ENCODE measurements at places on chromosomes 5 and 9.

DNA sequence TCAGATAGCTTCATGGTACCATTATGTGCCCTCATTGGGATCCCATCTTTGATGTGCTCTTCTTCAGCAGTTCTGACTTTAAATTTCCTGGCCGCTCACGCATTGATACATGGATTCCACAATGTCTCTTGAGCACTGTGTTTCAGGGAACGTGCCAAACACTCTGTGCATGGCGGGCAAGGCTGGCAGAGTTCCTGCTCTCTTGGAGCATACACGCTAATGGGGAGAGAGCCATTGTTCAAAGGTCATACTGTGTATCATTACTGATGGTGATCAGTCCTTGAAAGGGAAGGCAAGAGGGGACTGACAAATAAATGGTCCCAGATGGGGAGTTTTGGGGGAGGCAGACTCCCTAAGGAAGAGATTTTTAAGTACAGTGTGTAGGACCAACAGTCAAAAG, 52.3 kb downstream of the AMBP start:
- no peak for DNase-seq

GRCh38 chr5:173247041-173247440, 12.0 kb upstream of the NKX2-5 start:
- DNase-seq: no peak

DNA sequence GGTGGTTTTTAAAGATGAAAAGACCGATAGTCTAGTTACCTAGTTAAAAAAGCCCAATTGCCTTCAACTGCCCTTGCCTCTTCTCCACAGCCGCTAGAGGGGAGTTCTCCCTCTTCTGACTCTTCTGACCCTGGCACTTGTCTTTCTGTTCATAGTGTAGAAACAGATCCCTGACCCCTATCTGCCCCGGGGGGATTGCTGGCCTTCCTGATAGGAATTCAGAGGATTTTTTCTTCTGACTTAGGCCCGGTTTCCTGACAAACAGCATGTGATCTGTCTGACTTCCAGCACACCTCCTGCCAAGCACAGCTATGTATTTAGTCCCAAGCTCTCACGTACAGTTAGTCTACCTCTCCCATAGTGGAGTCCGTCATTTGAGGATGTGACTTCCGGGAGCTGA, 5.0 kb upstream of the TMEM268 start:
- no peak for DNase-seq

GRCh38 chr9:133690081-133690561, 48.0 kb downstream of the SARDH start:
- no peak for DNase-seq

DNA sequence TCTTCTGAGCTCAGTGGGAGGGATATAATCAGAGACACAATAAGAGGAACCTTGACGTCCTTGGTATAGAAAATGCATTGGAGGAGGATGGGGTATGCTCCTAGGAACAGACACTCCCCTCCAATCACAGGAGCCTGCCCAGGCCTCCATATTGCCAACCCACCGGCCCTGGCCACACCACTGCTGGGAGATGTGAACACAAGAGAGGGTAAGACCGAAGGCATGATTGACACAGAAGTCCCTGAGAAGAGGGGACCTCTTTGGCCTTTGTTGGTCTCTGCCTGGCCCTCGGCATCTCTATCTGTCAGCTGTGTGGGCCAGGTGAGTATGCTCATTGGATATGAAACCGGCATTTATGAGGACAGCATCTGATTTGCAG, 62.0 kb downstream of the CRB2 start:
- no peak for DNase-seq

DNA sequence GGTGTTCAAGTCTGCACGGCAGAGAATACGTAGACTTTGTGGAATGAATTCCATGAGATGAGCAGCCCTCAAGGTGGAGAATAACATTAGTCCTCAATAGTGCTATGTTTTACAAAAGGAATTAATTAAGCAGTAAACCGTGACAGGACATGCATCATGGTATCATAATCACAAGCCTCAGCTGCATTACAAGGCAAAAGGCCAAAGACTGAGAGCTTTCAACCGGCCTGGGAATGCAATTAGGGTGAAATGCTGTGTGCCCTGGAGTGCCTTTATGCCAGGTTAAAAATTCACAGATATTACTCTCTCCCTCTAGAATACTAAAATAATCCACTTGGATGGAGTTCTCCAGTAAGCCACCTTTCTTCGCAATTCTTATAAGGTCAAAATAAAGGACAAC, 270.6 kb downstream of the MLLT3 start:
- no peak for DNase-seq

GRCh38 chr9:108296056-108296455, 559.7 kb downstream of the ACTL7B start:
- DNase-seq: no peak

GRCh38 chr9:134039386-134040175, 14.3 kb downstream of the BRD3OS start:
- DNase-seq: no peak

- DNase-seq: no peak
Observed at GRCh38 chr9:36992501-36993316, 41.4 kb downstream of the PAX5 start.

DNA sequence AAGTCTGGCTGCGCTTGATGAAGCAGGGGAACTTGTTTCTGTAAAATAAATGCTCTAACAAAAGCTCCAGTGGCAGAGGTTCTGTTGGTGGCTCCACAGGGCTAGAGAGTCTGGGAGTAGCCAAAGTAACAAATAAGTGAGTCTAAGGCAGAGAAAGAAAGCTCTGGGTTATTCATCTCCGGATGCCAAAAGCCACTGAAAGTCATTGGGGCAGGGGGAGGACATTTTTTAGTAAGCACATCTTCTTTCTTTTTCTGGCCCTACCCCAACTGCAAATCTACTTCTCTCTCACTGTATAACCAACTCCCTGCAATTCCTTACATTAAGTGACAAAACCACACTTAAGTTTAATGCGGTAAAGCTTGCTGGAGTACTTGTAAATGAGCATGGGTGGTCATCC, 141.6 kb downstream of the INSYN2B start:
- no peak for DNase-seq

GRCh38 chr5:157516006-157516405, 56.0 kb downstream of the NIPAL4 start:
- DNase-seq: no peak

GRCh38 chr9:98034593-98035546, 21.7 kb upstream of the NANS start:
- DNase-seq: peak; percentile 84

- no peak for DNase-seq
Observed at GRCh38 chr9:133488686-133489252, 9.9 kb upstream of the SLC2A6 start.

GRCh38 chr5:115098041-115098702, 71.5 kb downstream of the TRIM36 start:
- DNase-seq: no peak

DNA sequence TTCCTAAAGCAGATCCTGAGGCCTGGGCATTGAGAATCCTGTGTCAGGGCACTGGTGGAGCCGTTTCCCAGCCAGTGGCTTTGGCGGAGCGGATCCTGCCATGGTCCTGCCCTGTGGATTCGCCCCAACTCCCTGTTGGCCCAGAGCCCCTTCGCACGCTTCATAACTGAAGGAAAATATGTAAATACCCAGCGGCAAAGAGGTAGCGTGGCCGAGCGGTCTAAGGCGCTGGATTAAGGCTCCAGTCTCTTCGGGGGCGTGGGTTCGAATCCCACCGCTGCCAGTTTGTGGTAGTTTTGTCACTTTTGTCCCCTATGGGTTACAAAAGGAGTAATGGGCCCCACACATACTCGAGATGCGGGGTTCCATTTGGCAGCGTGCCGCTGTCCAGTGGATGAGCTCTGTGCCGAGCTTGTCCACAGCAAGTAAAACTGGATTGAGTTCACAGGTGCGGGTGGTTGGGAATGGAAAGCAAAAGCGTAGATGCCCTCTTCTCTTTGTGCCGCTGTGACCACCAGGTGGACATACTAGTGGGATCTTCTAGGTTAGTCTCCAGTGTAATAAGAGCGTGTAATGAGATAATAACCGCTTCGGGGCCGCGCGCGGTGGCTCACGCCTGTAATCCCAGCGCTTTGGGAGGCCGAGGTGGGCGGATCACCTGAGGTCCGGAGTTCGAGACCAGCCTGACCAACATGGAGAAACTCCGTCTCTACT, 17.3 kb downstream of the TRIM7 start:
- no peak for DNase-seq

Data from stimulated activated CD4-positive, alpha-beta T cell treated with anti-CD3 and anti-CD28 coated beads, Interleukin-1b, Interleukin-23, amount 100 ng/mL, for 1 hour (primary cell).